ENCODE measurements at places on chromosomes 7 and 10. TPM values are rescaled to one million over a fixed set of nuclear protein-coding genes. Genes with fewer than 3 reads are reported as not detected.

Gene EPDR1
- 11.6 TPM for total RNA-seq

Gene CPA2
- not detected for total RNA-seq

Gene SUPV3L1
- total RNA-seq: 29.0 TPM

Gene CCDC3
- total RNA-seq: 17.2 TPM

Gene COL28A1
- 0.74 TPM for total RNA-seq

Gene LRRD1
- 0.74 TPM for total RNA-seq

Gene GFRA1
- 8.6 TPM for total RNA-seq

Gene MARCHF5
- 25.3 TPM for total RNA-seq

Gene HTR7
- total RNA-seq: 12.5 TPM

Gene EN2
- not detected for total RNA-seq

Gene SHTN1
- total RNA-seq: 78.2 TPM

Gene BMPR1A
- 45.0 TPM for total RNA-seq

Gene R3HCC1L
- total RNA-seq: 14.5 TPM

Gene SMO
- total RNA-seq: 7.4 TPM

Gene ECHS1
- total RNA-seq: 28.8 TPM

Gene UTF1
- total RNA-seq: not detected

Gene MNX1
- not detected for total RNA-seq

Gene KCND2
- 38.6 TPM for total RNA-seq

Gene COBL
- total RNA-seq: 9.8 TPM

Gene WASL
- 25.3 TPM for total RNA-seq

Gene ASB15
- total RNA-seq: not detected

Gene LIPK
- total RNA-seq: not detected

Gene TMEM236
- under 0.01 TPM for total RNA-seq

Gene TFR2
- 3.9 TPM for total RNA-seq

Gene AGBL3
- 4.7 TPM for total RNA-seq

Gene MALRD1
- total RNA-seq: 2.7 TPM

Gene SPDYE6
- not detected for total RNA-seq

Gene NODAL
- 2.0 TPM for total RNA-seq

Gene WDFY4
- total RNA-seq: 0.49 TPM

Gene MTPN
- 165 TPM for total RNA-seq

Gene GNAT3
- total RNA-seq: not detected

Gene RELN
- 52.6 TPM for total RNA-seq

Gene PNLIPRP3
- total RNA-seq: not detected

Gene GNG11
- total RNA-seq: 5.4 TPM

Gene NXPH1
- 34.9 TPM for total RNA-seq

Gene GARS1
- 62.7 TPM for total RNA-seq

Gene CTAGE6
- total RNA-seq: 0.25 TPM

Gene TWIST1
- 0.74 TPM for total RNA-seq

Gene PTN
- 185 TPM for total RNA-seq

Gene FAM241B
- 12.8 TPM for total RNA-seq

Gene NUDCD3
- 112 TPM for total RNA-seq

Gene CFAP69
- total RNA-seq: 6.9 TPM

Gene SP4
- 59.0 TPM for total RNA-seq

Gene SNCG
- 0.98 TPM for total RNA-seq

Gene LLCFC1
- not detected for total RNA-seq

Gene TPST1
- total RNA-seq: 53.6 TPM

Gene SPDYE17
- not detected for total RNA-seq

Gene KNDC1
- total RNA-seq: 9.8 TPM

Gene AVL9
- 48.7 TPM for total RNA-seq

Gene TAS2R41
- total RNA-seq: not detected

Gene ADAM8
- total RNA-seq: 0.98 TPM

Gene PIP
- total RNA-seq: not detected

Gene STX1A
- total RNA-seq: 64.4 TPM

Gene NEUROD6
- 325 TPM for total RNA-seq

Gene PLOD3
- total RNA-seq: 9.6 TPM

Gene COL17A1
- 0.25 TPM for total RNA-seq

Gene TUBAL3
- total RNA-seq: not detected

Measured in temporal lobe (tissue), 4 donors.